NCI-H510A treated with DMSO at 0.1 percent for 48 hours (cell line): ENCODE measurements at places on chromosomes 5 and 9.

DNA sequence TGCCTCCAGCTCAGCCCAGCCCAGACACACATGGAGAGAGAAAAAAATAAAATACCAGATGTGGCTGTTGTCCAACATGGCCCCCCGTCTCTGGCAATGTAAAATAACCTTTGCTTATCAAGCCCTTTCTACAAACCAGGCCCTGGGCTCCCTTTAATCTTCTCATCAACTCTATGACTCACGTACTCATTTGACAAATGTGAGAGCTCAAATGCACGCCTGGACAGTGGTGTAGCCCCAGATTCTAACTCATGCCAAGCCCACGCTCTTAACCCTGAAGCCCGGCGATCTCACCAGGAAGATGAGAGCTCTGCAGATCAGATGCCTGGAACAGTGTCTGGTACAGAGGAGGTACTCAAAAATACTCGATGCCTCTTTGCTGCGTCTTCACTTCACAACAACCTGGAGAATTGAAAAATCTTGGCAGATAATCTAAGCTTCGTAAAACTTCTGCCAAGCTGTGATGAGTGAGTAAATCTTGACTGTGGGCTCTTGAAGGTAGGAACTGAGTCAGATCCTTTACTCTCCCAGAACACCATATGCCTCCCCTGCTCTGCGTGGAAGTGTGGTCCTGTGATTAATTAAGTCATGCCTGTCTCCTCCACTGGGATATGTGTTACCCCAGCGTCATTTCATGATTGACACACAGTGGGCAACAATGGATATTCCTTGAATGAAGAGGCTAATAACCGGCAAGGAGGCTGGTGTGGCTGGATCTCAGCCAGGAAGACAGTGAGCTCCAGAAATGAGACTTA, 102.0 kb upstream of the FSTL4 start:
- DNase-seq = no peak

- no peak for DNase-seq
These were observed 11.5 kb upstream of the SLC6A18 start for GRCh38 chr5:1213508-1214162.

DNA sequence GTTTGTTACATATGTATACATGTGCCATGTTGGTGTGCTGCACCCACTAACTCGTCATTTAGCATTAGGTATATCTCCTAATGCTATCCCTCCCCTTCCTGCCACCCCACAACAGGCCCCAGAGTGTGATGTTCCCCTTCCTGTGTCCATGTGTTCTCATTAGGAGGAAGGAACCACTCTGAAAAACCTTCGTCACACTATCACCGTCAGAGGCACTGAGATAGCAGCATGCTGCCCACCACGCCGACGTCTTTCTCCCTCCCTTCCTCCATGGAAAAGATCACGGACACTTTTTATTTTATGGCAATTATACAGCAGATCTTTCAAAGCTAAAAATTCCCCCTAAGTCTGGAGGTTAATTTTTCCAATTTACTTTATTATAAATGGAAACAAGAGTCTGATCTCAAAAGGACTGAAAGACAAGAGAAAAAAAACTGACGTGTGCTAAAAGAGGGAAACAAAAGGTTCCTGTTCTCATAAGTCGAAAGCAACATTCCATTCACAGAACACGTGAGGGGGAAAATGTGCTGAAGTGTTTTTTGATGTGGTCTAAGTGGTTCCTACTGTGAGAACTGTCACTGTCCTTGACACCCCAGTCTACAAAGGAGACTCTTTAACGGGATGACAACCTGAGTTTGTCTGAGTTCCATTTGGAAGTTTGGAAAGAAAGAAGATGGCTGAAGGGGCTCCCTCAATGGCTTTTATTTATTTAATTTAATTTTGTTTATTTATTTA, 339.7 kb upstream of the IRX2 start:
- DNase-seq = no peak

- no peak for DNase-seq
These were observed 130.4 kb upstream of the POC5 start for GRCh38 chr5:75847561-75848021.
